8988T (cell line): ENCODE measurements at places on chromosomes 3 and 15.

GRCh38 chr3:13072600-13073325 is 466 bp downstream of the IQSEC1 start:
- DNase-seq, result no peak

- DNase-seq, result no peak
Observed at GRCh38 chr3:63900459-63900858, 11.7 kb downstream of the SCAANT1 start.

DNA sequence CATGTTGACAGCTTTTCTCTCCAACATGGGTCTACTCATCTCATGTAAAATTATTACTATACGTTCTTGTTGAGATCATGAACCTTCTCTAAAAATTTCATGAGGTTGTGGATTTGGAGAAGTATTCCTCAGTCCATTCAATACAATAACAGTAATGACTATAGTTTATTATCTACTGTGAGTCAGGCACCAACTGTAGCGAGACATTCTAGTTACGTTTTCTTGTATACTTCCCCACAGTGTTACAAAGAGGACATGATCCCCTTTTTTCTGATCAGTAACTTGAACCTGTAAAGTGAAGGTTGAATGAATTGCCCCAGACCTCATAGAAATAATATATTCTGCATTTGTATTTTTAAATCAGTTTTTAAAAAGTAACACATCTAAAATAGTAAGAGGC is 76.4 kb downstream of the AKAP13 start:
- DNase-seq, result no peak

GRCh38 chr3:167866331-167866730 is 130.8 kb downstream of the SERPINI1 start:
- no peak for DNase-seq

- DNase-seq, result no peak
Observed at GRCh38 chr15:63491116-63491827, 13.1 kb upstream of the USP3 start.

DNA sequence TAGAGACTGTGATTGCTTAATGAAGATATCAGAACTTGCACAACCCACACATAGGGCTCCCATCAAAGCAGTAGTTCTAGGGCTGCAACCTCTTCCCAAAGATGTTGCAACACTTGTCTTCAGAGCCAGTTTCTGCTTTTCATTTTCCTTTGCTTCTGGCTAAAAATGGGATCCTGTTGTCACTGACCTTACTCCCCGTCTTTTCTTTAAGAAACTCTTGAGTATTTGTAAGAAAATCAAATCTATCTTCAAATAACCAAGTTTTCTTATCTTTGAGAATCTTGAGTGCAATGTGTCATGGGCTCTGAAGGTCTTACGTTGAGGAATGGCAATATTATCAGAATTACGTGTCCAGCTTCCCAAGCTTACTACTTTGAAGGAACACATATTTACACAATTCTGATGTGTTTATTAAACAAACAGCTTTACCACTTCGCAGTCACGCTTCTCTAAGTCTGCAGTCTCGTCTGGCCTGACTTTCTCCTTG is 24.1 kb downstream of the CACNA1D start:
- no peak for DNase-seq

DNA sequence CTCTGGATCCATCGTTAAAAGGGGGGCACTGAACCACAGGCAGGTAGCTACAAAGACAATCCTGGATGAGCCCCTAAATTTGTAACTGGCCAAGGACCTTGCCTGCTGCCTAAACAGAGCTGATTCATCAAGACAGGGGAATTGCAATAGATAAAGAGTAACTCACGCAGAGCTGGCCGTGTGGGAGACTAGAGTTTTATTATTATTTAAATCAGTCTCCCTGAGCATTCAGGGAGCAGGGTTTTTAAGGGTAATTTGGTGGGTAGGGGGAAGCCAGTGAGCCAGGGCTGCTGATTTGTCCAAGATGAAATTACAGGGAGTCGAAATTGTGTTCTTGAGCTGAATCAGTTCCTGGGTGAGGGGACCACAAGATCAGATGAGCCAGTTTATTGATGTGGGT is 885.1 kb upstream of the CADM2 start:
- no peak for DNase-seq
